Lower leg skin (tissue), 4 donors: ENCODE measurements at places on chromosomes 3 and 15. TPM values are rescaled to one million over a fixed set of nuclear protein-coding genes. Genes with fewer than 3 reads are reported as not detected.

DNA sequence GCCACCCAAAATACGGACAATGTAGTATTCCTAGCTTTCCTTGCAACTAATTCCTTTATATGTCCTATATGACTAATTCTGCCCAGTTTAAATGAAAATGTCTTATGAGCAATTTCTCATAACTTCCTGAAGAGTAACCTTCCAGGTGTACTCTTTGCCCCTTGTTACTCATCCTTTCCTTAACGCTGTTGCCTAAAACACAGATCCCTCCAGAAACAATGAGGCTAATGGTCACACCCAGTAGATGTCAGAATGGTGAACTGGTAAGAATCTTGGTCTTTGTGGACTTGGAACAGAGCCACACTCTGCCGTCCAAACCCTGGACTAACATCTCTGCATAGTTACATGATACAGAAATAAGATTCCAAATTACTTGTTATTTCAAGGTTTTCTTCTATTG lies 497.9 kb downstream of the IGSF11 start:
- DNase-seq, result no peak

DNA sequence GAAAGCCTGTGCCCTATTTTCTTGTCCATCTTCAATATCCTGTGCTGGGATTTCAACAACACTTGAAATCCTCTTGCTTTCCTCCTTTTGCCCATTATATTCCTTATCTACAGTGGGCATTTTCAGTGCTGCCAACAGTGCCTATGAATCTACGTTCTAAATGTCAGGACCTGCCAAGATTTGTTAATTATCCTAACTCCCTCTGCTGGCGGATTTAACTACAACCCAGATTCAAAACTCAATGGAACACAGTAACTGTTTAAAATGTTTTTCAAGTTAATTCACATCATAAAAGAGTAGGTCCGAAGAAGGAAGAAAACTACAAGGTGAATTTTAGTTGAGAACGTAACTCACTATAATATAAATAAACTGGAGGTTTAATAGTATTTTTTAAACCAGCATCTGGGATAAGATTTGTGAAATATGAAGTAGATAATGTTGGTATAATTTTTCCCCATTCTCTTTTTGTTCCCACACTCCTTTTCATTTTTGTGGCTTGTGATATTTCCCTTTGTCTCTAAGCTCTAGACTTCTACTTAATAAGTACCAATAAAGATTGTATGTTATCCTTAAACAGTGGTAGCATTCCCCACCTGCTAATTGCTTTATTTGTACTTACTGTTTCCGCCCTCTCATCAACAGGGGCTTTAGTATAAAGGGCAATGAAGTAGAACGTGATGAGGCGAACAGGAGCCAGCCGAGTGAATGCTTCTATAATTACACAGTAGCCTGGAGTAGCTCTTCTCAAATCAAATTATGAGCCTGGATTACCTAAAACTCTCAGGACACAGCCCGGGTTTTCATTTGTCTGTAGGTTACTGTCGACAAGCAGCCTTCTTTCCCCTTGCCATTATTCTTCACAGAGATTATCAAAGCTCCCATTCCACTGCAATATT lies 302.5 kb upstream of the ATP11B start:
- no peak for DNase-seq

DNA sequence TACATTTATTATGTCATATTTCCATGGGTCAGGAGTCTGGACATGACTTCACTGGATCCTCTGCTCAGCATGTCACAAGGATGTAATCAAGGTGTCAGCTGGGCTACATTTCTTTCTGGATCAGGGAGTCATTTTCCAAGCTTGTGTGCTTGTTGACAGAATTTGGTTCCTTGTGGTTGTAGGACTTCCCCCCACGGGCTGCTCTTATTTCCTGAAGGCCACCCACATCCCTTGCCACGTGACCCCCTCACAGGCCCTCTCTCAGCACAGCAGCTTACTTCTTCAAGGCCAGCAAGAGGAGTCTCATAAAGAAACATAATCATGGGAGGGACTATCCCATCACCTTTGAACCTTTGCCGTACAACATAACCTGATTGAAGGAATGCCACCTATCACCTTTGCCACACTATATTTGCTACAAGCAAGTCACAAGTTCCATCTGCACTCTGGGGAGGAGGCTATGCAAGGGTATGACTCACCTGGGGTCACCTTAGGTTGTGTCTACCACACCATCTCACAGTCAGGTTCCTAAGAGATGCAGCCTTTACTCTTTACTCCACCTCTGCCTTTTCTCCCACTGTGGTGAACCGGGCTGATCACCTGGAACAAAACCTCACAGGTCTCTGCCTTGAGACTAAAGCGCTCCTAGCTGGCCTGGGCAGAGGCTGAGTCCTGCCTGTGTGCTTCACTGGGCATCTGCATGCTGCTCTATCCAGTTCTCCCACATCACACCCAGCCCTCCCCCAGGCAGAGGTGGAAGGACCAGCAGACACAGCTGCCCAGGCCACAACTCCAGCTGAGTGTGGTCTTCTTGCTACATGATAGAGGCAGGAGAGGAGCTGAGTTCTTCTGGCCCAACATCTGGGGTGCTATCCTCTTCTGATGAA lies 13.5 kb downstream of the RAB6B start:
- no peak for DNase-seq

- DNase-seq, result no peak
These were observed 244.3 kb downstream of the ZIC1 start for GRCh38 chr3:147653367-147653923.

DNA sequence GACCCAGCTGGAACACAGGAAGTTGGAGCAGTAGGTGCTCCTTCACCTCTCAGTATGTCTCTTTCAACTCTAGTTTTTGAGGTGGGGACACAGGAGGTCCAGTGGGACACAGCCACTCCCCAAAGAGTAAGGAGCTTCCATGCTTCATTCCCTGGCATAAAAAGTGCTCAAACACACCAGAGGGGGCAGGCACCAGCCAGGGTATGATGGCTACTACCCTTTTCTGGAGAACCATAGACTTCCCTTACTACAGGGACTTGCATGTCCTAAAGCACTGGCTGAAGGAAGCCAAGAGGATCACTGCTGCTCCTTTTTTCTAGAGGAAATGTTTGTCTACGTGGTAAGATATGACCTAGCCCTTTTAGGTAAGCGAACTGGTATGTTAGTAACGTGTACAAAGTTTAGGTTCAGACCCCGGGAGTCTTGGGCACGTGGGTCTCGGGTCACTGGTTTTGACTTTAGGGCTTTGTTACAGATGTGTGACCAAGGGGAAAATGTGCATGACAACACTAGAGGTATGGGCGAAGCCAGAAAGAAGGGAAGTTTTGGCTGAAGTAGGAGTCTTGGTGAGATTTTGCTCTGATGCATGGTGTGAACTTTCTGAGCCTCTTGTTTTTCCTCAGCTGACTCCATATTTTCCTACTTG lies 11.9 kb downstream of the IL17RB start:
- no peak for DNase-seq

- no peak for DNase-seq
These were observed 73.6 kb downstream of the TFG start for GRCh38 chr3:100782906-100783305.

GRCh38 chr3:126267976-126268615 lies 87.7 kb upstream of the ALDH1L1 start:
- DNase-seq, result no peak

GRCh38 chr3:134852893-134853351 lies 57.9 kb downstream of the EPHB1 start:
- DNase-seq, result no peak

- no peak for DNase-seq
These were observed 17.1 kb upstream of the TPM1 start for GRCh38 chr15:63025460-63025859.

GRCh38 chr15:28107111-28107903 lies 8.2 kb upstream of the OCA2 start:
- no peak for DNase-seq

- no peak for DNase-seq
These were observed 39.6 kb downstream of the TMOD3 start for GRCh38 chr15:51869060-51869421.

The SMCO1 gene
- 0.25 TPM for total RNA-seq

The CCR5 gene
- total RNA-seq, result 0.55 TPM

The OGG1 gene
- 19.3 TPM for total RNA-seq

The TRH gene
- total RNA-seq, result not detected

The ABHD10 gene
- 16.1 TPM for total RNA-seq

The USP13 gene
- 5.4 TPM for total RNA-seq

The FEZF2 gene
- total RNA-seq, result not detected
